Activated CD4-positive, alpha-beta T cell treated with anti-CD3 and anti-CD28 coated beads, Interleukin-2, amount 50 U/mL, for 24 hours (primary cell): ENCODE measurements at places on chromosomes 3 and 15.

DNA sequence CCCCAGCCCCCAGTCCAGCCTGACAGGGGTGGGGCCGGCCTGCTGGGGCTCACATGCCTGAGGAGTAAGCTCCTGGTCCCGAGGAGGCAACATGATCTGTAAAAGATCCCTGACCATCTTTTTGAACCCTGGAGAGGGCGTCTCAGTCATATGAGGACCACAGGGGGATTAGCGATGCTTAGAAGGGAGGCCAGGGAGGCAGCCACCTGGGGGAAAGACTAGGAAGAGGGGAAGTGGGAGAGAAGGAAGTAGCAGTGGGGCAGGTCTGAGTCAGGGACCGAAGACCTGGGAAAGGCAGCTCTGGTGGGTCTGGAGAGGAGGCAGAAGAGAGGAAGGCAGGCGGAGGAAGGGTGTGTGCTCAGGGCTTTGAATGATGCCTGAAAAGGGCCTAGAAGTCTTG, 18.9 kb downstream of the PIF1 start:
- no peak for DNase-seq

DNA sequence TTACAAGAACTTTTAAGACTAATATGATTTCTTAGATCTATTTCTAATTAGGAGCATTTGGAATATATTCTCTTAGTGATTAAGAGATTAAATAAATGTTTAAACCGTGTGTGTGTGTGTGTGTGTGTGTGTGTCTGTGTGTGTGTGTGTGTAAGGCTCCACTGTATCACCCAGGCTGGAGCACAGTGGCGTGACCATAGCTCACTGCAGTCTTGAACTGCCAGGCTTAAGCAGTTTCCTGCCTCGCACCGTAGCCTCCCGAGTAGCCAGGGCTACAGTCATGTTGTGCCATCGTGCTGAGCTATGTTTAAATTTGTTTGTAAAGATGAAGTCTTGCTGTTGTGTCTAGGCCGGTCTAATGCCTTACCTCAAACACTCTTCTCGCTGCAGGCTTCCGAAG, 109.4 kb downstream of the KLHL25 start:
- no peak for DNase-seq

- DNase-seq, result no peak
These were observed 45.6 kb downstream of the CHST2 start for GRCh38 chr3:143165211-143165610.

DNA sequence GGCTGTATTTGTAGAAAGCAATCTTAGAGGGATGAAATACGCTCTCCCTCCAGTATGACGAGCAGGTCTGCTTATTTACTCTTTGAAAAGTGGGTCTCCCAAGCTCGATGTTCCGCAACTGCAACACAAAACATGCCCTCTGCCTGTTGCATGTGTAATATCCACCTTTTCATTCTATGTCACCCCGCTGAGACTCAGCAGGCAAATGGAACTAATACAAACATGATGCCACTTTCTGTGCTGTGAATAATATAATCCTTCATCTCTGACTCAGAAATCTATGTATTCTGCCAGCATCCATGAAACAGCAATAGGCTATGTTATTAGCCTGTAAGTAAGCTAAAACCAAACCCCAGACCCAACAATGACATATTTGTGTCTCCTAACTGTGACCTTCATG, 200.8 kb upstream of the TMCO5A start:
- no peak for DNase-seq

GRCh38 chr3:156812521-156813335, 13.4 kb upstream of the LEKR1 start:
- DNase-seq, result no peak

DNA sequence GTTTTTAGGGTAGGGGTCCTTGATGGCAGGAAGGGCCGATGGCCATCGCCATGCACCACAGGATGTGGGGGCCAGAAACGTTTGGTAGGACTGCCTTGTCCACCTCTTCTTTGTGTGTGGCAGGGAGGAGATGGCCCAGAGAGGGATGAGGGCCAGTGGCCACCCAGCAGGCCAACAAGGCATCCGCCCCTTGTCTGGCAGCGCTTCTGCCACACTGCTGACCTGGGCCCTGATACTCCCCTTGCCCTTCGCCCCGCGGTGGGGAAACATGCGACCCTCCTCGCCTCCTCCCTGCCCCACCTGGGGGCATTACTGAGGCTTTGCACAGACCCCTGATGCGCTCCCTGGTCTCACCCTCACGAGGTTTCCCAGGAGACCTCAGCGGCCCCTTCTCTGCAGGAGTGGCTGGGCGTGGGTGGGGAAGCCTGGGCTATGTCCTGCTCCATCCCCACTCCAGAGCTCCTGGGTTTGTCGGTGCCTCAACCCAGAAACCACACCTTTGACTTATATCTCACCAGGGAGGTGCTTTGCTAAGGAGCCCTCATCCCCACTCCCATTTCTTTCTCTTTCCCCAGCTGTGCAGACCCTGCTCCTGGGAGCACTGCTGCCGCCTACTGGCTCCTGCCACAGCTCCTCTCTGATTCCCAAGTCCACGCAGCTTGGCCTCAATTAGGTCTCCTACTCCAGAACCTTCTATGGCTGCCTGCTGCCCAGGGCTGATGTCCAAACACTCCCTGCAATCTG, 38.7 kb downstream of the FEM1B start:
- no peak for DNase-seq

DNA sequence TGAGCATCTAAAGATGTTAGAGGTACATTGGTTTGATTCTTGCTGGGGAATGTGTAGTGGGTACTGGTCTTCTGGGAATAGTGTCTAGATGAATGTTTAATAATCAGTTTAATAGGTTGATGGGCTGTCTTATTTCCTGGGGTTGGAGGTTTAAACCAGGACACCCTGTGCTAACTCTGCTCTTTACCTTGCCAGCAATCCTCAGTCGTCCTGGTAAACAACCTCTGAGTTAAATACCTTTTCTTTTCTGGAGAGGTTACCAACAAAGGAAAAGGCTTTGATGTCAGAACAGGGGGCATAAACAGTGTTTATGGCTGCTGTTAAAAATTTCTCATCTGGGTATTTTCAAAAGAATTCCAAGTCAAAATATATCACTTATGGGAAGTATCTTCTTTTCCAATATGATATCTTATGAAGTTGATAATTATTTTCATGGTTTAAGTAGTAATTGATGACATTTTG, 23.5 kb downstream of the MITF start:
- DNase-seq, result no peak

GRCh38 chr3:151558661-151559060, 97.8 kb upstream of the IGSF10 start:
- no peak for DNase-seq

DNA sequence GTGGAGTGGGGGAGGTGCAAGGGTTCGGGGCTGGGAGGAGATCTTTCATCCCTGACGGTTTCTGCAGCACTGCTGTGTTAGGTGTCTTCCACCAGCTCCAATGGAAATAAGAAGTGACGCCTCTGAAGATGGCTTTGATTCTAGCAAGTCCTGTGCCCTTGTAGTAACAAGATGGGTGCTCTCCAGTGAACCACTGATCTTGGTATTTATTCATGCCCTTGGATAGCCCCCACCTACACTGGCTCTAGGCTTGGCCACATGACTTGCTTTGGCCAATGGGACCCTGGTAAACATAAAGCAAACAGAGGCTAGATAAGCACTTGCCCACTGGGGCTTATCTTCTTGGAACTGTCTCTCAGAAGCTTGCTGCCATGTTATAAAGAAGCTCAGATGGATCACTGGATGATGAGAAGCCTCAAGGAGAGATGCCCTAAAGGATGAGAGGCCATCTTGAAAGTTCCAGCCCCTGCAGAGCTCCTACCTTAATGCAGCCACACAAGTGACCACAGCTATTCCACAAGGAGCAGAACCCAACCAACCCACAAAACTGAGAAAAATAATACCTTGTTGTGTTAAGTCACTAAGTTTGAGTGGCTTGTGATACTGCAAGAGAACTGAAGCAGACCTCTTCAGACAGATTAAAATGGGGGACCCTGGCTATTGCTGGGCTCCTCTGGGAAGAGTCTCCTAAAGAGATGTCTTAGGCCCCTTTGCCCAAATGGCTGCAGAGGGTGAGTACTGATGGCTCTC, 137.9 kb downstream of the PDCD6IP start:
- DNase-seq, result no peak

DNA sequence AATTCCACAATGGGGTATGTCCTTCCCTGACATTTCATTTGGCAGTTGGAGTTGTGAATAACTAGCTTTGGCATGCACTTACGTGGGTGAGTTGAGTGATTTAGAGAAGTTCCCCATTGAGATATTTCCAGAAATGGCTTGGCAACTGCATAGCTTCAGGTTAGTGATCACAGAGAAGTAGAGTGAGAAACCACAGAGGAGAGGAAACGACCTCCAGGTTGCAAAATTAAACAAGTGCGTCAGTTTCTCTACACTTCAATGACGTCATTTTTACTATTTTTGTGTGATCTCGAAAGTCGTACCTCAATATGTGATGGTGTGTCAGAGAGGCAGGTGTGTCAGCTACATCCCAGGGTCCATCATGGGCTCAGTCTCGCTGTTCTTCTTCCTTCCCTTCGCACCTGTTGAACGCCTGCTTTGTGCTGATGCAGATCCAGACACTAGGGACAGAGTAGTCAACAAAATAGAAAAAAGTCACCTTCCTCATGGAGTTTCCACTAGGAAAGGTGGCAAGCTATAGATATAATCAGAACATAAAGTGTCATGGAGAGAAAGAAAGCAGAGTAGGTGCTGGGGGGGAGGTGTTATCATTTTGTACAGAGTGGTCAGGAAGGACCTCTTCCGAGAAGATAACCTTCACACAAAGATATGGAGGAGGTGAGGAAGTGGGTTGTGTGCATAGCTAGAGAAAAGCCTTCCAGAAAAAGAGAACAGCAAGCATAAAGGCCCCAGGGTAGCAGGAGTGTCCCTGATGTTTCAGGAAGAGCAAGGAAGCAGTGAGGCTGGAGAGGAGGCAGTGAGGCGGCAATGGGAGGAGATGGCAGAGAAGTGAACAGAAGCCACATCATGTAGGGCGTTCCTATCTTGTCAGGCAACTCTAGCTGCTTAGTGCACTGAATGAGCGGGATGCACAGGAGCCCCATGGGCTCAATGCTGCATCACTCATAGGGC, 75.6 kb downstream of the MCTP2 start:
- DNase-seq, result no peak

- no peak for DNase-seq
These were observed 17.5 kb upstream of the GASK1A start for GRCh38 chr3:42961633-42962032.
